ENCODE measurements at places on chromosomes 13 and 19.

DNA sequence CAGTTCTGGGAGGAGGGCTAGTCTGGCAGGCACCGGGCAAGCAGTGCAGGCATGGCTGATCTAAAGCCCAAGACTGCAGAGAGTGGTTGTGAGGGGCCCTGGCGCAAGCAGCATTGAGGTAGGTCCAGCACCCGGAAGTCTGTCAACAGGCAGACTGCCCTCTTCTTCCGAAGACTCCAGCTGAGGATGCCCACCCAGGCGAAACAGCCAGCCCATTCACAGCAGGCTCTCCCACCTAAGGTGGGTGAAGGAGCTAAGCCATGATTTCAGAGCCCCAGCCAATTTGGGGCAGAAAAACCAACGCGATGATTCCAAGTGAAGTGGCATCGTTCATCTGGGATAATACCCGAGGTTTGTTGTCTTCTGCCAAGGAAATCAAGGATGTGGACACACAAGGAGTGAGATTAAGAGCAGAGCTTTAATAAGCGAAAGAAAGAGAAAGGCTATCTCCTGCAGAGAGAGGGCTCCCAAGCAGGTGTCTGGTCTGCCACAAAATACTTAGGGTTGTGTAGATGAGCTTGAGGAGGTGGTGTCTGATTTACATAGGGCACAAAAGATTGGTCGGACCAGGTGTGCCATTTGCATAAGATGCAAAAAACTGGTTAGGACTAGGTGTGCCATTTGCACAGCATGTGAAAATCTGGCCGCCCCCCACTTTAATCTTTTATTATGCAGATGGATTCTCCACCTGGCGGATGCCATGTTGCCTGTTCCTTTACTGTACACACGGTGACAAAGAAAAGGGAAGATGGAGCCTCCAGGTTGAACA is 22.6 kb downstream of the FAM124A start:
- no peak for DNase-seq

GRCh38 chr19:38742906-38743305 is 1.4 kb downstream of the CAPN12 start:
- no peak for DNase-seq

DNA sequence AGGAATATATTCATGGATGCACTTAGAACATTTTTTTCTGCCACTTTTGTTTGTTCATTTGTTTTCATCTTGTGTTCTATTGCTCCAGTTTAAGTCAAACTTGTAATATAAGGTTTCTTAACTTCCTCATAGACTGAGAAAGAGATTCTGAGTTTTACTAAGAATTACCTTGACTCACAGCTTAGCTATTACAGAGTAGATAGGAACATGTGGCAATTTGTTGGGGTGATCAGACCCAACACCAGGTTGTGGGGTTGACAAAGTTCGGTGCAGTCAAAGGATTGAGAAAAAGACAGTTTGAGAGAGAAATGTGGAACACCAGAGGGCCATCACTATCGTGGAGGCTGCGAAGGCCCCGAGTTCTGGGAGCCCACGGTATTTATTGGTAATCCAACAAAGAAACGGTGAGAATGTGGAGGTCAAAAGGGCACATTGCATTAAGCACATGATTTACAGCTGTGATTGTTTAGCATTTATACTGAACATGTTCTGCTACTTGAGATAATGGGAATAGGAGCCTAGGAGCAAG is 2526.0 kb downstream of the PCDH9 start:
- DNase-seq = no peak

GRCh38 chr13:57253551-57253950 is 86.6 kb downstream of the PRR20E start:
- no peak for DNase-seq

DNA sequence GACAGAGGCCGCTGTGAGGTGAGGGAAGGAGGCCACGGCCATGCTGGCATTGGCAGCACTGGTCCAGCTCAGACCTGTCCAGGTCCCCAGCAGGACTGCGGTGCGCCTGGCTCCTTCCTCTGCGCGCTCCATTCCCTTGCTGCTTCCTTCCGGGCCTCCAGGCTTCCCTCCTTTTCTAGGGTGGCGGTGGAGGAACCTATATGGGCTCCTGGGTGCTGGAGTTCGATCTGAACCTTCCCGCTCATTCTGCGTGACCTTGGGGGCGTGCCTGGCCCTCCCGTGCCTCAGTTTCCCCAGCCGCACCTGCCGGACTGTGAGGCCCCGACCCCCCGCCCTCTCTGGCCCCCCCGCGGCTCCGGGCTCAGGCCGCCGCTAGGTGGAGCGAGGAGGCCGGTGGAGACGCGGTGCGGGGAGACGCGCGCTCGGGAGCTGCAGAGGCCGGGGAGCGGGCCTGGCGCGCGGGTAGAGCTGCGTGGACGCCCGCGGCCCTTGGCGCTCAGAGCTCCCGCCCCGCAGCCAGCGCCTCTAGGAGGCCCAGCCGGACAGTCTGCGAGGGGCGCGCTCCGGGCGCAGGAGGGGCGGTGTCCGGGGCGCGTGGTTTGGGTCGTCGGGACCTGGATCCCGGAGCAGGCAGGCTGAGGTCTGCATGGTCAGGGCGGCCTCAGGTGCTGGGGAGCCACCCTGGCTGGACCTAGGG is 29.9 kb downstream of the EFNA2 start:
- peak; percentile 21 for DNase-seq

Data from nucleus accumbens (tissue), 56 donors.